ENCODE measurements at places on chromosomes 11 and 22.

GRCh38 chr22:42664976-42665831 lies 16.0 kb upstream of the CYB5R3 start:
- no peak for DNase-seq

GRCh38 chr22:39925273-39925672 lies 24.4 kb downstream of the GRAP2 start:
- DNase-seq, result no peak

DNA sequence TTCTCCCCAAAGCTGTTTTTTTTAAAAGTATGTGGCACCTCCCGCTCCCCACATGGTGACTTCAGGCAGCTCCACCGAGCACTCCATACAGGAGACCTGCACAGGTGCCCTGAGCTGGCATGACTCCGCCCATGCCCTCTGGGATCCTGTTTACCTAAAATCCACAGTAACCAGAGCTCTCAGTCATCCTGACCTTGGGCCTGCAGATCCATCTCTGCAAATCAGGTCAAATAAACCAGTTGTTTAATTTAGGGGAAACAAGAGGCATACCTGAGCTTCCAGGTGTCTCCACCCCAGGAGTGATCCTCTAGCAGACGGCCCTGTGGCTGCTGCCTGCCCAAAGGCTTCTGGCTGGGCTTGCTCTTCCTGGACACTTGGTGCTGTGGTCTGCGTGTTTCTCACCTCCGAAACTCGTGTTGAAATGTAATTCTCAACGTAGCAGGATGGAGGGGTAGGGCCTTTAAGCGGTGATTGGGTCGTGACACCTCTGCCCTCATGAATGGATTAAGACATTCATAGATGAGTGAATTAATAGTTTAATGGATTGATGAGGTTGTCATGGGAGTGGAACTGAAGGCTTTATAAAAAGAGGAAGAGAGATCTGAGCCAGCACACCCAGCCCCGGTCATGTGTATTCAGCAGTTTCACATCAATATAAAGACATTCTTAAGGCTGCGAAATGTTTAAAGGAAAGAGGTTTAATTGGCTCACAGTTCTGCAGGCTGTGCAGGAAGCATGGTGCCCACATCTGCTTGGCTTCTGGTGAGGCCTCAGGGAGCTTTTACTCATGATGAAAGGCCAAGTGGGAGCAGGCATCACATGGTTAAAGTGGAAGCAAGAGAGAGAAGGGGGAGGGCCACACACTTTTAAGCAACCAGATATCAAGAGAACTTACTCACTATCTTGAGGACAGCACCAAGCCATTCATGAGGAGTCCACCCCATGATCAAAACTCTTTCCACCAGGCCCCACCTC lies 34.1 kb downstream of the LINC01488 start:
- no peak for DNase-seq

DNA sequence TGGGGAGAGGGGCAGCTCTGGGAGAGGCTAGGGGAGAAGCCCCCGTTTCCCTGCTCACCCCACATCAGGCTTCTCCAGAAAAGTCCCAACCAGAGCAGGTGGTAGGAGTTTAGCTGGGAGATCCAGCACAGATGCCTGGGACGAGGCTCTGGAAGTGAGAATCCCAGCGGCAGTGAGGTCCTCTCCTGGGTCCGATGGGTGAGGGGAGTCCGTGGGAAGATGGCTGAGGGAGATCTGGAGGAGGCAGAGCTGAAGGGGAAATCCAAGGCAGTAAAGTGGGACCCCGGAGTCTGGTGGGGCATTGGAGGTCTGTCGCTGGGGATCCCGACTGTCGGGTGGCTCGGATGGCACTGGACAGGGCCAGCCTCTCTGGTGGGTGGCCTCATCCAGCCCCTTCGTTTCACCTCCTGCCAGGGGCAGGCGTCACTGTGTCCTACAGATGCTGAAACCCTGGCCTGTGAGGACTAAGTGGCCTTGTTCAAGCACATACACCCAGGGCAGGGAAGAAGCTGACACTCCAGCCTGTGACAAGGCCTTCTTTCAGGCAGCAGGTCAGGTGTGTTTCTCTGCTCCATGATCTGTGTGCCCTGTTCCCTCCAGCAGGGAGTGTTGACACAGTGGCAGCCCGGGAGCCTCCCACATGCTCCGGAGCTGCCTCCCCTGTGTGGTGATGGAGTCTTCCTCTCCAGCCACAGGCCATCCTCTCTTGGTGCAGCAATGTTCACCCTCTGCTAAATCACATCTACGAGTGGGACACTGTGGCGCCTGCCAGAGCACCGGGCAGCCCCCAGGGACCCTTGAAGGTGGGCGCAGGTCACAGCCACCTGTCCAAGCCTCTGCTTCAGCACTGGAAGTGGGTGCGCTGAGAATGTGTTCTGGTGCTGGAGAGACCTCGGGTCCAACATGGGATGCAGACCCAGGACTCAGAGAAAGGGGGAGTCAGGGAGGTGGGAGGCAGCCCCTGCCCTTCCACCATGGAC lies 850.8 kb downstream of the BRD1 start:
- DNase-seq, result no peak

- DNase-seq, result no peak
Measured at GRCh38 chr11:67633758-67634365, 4.1 kb upstream of the NUDT8 start.

- no peak for DNase-seq
Measured at GRCh38 chr11:123452794-123453193, 22.7 kb downstream of the GRAMD1B start.

GRCh38 chr11:8168485-8169257 lies at the start of gene RIC3:
RIC3 (minus strand) TSS chr11:8169025; CDS start chr11:8168989, 36 bp downstream.
- DNase-seq, result peak; percentile 31

- DNase-seq, result no peak
Measured at GRCh38 chr11:61065955-61066638, 36.2 kb upstream of the CD5 start.

DNA sequence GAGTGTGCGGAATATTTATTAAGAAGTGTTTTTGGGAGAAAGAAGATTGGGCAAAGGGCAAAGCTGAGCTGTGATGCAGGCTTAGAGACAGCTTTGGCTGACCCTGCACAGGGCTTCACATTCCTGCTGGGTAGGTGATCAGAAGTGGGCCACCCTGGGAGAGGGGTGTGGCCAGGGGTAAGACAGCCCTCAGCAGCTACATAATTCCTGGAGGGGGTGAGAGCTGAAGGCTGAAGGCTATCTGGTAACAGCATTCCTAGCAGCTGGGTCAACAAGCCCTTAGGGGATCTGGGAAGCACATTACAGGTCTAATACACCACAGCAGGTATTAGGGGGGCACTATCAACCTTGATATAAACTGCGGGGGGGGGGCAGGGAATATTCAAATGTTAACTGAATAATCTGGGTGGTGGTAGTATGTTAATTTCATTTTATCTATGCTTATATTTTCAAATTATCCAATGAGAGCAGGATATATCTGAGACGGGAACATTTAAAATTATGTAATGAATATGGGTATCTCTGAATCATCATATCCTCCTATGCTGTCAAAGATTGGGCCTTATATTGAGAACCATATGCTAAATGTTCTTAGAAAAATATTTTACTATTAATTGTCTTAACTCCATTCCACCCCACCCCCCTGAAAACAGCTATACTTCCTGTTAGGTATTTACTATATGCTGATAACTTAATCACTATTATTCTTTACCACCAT lies 5.9 kb downstream of the OOSP1 start:
- no peak for DNase-seq

DNA sequence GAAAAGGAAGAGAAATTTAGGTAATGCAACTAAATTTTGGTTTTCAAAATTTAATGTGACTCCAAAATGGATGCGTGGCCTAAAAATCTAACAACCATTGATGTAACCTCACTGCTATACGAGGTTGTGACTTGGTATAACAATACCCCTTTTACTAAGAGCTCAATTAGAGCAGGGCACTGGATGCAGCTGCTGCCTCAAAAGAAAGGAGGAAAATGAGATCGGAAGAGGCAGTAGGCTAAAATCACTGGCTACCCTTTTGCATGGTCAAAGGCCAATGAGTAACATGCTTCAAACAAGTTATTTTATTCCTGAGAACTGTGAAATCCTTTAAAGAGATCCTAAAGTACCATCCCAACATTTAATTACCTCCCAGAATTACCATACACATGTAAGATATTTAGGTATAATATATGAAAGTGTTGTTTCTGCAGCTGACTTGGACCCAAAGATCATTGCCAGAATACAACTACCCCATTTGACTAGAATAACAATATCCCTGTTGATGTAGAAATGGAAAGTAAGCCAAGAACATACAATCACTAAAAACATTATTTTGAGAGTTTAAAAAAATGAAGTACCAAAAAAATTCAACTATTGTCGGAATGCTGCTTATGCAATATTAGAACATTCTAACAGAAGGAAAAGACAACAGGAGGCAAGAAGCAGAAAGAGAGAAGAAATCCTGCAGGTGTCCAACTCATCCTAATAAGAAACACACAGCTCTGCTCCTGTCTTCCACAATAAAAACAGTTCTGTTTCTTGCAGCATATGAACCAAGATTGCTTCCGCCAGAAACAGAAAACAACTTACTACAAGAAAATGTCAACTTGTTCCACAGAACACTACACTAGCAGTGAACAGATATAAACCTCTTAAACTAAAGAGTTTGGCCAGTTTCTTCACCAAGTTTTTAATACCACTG lies 15.0 kb downstream of the SIK3 start:
- no peak for DNase-seq

DNA sequence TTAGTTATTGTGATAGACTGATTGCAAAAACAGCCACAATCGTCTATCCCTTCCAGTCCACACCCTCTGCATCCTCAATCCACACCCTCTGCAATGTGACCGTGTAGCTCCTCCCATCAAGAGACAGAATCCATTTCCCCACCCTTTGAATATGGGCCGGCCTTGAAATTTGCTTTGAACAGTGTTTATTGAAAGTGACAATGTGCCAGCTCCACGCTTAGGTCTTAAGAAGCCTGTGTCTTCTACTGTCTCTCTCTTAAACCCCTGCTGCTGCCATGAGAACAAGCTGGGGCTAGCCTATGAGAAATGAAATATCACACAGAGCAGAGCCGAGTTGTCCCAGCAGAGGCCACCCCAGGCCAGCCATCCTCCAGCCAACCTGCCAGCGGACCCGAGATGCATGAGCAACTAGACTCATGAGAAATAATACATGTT lies 22.3 kb upstream of the MICAL2 start:
- no peak for DNase-seq

GRCh38 chr22:22558972-22559603 lies at the start of gene PRAME:
PRAME (minus strand) TSS chr22:22559265; CDS start chr22:22556832, 2,433 bp downstream.
- peak; percentile 29 for DNase-seq

DNA sequence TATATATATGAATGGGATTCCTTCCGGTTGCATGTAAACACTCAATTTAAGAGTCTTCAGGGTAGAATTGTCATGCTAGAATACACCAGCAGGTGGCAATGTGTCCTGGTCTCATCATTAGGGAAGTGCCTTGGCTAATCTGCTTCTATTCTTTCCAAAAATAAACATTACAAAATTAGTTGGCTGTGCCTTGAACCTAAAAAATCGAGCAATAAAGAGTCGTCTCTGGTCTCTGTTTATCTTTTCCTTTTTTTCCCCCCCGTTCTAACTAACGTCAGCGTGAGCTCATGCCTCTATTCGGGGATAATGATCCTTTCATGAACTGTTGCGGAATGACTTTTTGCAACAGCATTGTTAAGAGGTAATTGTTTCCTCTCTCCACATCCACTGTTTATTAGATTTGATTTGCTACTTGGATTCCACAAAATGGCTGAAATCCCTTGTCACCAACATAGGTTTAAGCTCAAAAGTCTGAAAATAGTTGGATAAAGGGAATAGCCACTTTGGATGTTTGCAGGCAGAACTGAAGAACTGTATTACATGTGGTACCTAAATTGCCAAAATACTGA lies 1.2 kb upstream of the ARHGEF12 start:
- no peak for DNase-seq

DNA sequence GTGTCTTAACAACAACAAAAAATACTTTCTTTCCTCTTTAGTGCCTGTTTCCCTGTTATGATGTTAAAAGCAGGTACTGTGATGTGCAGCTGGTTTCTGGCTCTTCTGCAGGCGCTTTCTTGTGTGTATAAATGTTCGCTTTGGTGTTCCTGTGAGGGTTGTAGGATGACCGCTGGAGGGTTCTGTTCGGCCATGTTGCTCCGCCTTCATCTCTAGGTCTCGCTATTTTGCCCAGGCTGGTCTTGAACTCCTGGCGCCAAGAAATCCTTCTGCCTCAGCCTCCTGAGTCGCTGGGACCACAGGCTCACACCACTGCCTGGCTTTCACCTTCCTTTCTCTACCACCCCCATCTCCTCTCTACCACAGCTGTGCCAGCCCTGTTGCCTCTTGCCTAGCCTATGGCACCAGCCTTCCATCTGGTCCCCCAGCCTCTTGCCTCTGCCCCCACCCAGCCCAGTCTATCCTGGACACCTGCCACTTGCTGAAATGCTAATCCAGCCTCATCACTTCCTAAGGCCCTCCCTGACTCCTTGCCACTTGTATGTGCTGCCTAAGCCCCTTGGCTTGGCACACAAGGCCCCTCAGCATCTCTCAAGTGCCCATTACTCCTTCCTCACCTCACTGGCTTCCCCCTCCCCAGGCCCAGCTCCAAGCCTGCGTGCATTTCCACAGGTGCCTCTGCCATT lies 5.5 kb downstream of the LRRC74B start:
- DNase-seq, result no peak

GRCh38 chr11:35177370-35177769 lies 38.4 kb downstream of the CD44 start:
- DNase-seq, result no peak

DNA sequence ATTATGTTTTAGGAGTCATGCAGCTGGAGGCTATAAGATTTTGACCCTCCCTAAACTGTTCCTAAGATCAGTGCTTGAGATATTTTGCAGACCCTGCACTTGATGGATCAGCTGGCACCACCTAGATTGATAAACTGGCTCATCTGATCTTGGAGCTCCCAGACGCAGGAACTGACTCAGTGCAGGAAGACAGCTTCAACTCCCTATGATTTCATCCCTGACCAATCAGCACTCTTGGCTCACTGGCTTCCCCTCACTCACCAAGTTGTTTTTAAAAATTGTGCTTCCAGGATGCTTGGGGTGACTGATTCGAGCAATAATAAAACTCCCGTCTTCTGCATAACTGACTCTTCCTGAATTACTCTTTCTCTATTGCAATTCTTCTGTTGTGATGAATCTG lies 637.5 kb upstream of the FAT3 start:
- DNase-seq, result no peak

GRCh38 chr22:26453812-26454500 lies 24.9 kb downstream of the ASPHD2 start:
- DNase-seq, result no peak

DNA sequence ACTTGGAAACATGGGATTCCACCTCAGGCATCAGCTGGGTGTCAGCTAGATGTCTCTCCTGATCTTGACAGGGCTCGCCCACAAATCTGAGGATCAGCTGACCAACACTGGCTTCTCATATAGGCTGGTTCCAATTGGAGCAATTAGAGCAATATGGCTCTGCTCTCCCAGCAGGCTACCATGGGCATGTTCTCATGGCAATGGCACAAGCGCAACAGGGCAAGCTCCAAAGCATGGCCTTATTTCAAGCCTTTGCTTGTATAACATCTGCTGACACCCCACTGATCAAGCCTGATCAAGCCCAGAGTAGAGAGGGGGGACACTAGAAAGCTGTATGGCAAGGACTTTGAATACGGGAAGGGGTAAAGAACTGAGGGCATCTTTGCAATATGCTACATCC lies 40.7 kb upstream of the SPATA19 start:
- DNase-seq, result no peak

GRCh38 chr11:65710421-65710820 lies 1.6 kb upstream of the KAT5 start:
- DNase-seq, result no peak

- DNase-seq, result no peak
Measured at GRCh38 chr11:97854357-97854756, 1166.4 kb upstream of the CNTN5 start.

- no peak for DNase-seq
Measured at GRCh38 chr11:2507212-2507901, 62.5 kb downstream of the KCNQ1 start.

Measured in activated T-helper 1 cell treated with Interleukin-2 at 50 U/mL for 16 hours (primary cell).